ENCODE measurements at places on chromosomes 5 and 9.

- no peak for DNase-seq
These were observed 41.3 kb downstream of the CAST start for GRCh38 chr5:96703384-96703920.

- no peak for DNase-seq
These were observed 9.3 kb upstream of the FRRS1L start for GRCh38 chr9:109176386-109176785.

DNA sequence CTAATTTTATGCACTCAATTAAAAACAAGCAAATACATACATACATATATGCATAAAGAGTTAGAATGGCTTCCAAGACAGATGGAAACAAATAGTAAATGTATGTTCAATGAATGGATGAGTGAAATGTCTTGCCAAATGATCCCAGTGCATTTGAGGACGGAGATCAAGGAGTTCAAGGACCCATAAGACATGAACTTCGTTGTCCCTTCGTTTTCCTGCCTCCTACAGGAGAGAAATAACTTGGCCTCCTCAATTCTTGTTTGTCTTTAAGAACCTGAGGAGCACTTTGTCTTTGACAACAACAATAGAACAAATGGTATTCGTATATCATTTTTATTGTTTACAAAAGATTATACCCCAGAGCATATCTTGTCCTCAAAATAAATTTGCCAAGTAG, 2.4 kb upstream of the PAPPA start:
- DNase-seq: no peak

GRCh38 chr5:98454904-98455303, 318.6 kb upstream of the RGMB start:
- no peak for DNase-seq

DNA sequence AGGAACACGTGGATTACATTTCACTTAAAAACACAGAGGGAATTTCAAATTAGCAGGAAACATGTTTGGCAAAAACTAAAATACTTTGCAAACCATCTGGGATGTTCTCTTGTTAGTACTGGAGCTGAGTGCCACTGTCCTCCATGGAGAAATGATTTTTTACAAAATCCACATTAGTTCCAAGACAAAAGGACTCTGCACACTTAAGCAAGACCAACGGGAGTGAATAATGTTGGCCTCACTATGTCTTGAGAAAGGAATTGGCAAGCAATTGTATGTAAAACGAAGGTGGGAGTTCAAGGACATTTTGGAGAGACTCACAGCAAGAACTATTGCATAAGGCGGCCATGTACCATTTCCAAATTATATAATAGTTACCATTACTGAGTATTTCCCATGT, 547.5 kb downstream of the EBF1 start:
- no peak for DNase-seq

- DNase-seq: no peak
These were observed 1.6 kb upstream of the ST6GALNAC4 start for GRCh38 chr9:127918183-127919107.

DNA sequence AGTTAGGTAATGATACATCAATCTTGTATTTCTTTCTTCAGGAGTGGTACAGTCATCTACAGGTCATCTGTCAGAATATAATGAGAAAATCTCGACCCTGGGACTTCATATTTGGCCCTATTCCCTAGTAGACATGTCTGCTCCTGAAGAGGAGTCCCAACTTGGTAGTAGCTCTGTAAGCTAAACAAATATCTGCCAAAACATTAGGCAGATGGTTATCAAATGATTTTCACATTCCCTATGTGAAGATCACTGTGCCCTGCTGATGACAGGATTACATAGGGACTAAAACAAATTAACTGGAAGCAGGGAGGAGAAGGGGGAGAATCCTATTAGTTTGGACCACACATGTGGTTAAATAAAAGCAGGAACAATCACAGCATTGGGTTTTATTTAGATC, 138.6 kb upstream of the NFIB start:
- no peak for DNase-seq

DNA sequence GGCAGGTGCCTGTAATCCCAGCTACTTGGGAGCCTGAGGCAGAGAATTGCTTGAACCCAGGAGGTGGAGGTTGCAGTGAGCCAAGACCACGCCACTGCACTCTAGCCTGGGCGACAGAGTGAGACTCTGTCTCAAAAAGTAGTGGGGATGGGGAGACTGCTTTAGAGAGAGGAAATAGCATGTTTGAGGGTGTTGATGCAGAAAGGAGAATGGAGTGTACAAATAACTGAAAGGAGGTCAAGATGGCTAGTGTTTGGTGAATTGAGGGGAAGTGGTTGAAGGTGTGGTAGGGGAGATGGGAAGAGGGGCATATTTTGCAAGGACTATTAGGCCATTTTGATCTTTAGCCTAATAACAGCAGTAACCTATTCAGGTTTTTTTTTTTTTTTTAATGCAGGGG, 18.2 kb downstream of the TENT2 start:
- DNase-seq: no peak

DNA sequence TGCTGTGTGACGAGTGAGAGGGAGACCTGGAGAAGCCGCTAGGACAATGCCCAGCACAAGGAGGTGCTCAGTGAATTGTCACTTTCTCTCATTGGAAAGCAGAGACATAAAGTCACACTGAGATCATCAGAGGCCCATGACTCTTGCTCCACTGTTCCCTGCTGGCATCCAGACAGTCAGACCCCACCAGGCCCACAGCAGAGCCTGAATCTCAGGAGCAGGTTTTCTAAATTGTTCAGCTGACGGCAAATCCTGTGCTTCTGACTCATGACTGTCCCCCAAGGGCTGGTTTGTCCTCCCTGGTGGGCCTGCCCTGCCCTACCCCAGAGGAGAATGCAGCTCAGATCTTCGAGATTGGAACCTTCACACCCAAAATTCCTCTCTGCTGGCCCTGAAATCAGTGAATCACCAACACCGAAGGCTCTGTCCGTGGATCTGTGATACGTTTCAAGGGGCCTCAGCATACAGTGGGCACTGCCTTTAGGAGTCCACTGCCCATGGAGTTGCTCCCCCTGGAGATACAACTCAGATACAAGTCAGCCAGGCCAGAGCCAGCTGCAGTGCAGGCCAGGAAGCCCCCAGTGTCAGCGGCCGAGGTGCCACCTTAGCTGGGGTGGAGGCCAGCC, 2.7 kb downstream of the PTGES start:
- DNase-seq: no peak

- DNase-seq: no peak
These were observed 348.1 kb downstream of the ADAMTS6 start for GRCh38 chr5:65133477-65134110.

- no peak for DNase-seq
These were observed 1.2 kb downstream of the TTC33 start for GRCh38 chr5:40754381-40755092.

DNA sequence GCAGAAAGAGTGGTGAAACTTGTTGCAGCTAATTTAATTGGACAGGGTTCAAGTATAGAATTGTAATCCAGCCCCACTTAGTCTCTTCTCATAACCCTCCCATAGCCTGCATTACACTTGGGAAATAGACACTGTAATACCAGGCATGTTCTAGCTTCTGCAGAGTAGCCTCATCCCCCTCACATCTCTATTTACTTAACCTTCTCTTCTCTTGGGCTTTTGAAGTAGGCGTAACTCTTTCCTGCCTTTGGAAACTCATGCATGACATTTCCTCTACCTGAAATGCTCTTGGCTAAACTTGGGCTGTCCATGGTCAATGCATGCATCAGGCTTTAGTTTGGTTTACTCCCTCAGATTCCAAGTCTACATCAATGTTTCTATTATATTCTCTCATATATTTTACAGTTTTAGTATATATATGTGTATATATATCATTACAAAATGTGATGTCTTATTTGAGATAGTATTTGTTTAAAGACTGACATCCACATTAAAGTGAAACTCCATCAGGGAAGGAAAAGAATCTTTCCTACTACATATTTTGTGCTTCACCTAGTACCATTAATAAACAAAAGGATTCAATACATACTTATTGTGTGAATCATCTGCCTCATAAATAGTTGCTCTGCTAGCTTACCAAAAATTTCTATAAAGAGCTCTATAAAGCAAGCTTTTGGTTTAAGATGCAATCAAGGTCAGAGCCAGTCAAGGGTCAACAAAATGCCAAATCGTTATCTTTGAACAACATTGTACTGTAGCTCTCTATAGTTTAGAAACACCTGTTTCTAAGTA, 1158.0 kb downstream of the MAT2B start:
- no peak for DNase-seq
